SJCRH30 (cell line): ENCODE measurements at places on chromosomes 12 and 14. TPM values are rescaled to one million over a fixed set of nuclear protein-coding genes. Genes with fewer than 3 reads are reported as not detected.

DNA sequence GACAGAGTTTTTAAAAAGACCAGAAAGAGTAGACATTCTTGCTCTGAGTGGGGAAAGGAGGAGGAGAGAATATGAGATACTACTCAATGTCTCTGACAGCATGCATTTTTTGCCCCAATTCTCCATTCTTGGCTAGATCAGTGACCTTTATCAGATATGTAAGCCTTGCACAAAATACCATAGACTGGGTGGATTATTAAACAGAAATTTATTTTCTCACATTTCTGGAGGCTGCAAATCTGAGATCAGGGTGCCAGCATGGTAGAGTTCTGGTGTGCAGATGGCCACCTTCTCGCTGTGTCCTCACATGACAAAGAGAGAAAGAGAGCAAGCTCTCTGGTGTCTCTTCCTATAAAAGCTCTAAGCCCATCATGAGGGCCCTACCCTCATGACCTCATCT lies 38.6 kb downstream of the ANKS1B start:
- no peak overlapping the region for H3K27ac ChIP-seq
- H3K4me3 ChIP-seq: no peak overlapping the region
- no peaks in the 10 kb centered on the region for H3K4me1 ChIP-seq
- no peaks in the 10 kb centered on the region for H3K27me3 ChIP-seq

COX14 gene
- total RNA-seq: 25.3 and 36.3 TPM in 2 replicates

GRCh38 chr12:43621262-43621661 lies 69.3 kb upstream of the ADAMTS20 start:
- H3K36me3 ChIP-seq: no peaks in the 10 kb centered on the region
- no peaks in the 10 kb centered on the region for H3K27me3 ChIP-seq
- no peak for DNase-seq
- no peaks in the 10 kb centered on the region for H3K4me1 ChIP-seq

GRCh38 chr12:50032854-50033581 lies 7.7 kb upstream of the RACGAP1 start:
- no peak for DNase-seq
- H3K36me3 ChIP-seq: no peaks in the 10 kb centered on the region
- H3K27me3 ChIP-seq: no peaks in the 10 kb centered on the region; the same call in 1 of the 2 replicates
- no peak overlapping the region for H3K4me3 ChIP-seq
- H3K27ac ChIP-seq: no peak overlapping the region

GRCh38 chr14:86961106-86961716 lies 1031.8 kb downstream of the GALC start:
- no peak overlapping the region for H3K4me3 ChIP-seq
- no peak overlapping the region for H3K27ac ChIP-seq
- H3K27me3 ChIP-seq: no peaks in the 10 kb centered on the region
- H3K36me3 ChIP-seq: no peaks in the 10 kb centered on the region
- H3K4me1 ChIP-seq: no peaks in the 10 kb centered on the region

ULK1 gene
- 7.2 and 7.6 TPM in 2 replicates for total RNA-seq

DNA sequence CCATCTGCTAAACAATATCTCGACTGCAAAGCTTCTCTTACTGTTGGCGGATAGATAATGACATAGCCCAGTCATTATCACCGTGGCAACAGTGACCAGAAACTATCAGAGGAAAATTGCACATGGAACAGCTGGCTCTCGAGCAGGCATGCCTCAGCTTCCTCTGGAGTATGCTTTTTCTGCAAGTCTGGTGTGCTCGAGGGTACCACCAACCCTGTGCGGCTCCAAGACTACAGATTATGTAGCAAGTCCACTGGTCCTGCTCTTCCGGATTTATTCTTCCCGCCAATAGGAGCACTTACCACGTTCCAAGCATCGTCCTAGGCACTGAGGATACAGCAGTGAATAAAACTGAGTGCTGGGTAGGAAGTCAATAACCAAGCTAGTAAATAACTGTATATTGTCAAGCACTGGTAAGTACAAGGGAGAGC lies 1.4 kb upstream of the GLRX5 start:
- peaks cover 12% of the 10 kb centered on the region for H3K4me1 ChIP-seq
- H3K27me3 ChIP-seq: no peaks in the 10 kb centered on the region
- DNase-seq: peak; percentile 56
- peak overlapping the region; percentile 87 for H3K27ac ChIP-seq

GPRC5D gene
- not detected in 2 replicates for total RNA-seq

DNA sequence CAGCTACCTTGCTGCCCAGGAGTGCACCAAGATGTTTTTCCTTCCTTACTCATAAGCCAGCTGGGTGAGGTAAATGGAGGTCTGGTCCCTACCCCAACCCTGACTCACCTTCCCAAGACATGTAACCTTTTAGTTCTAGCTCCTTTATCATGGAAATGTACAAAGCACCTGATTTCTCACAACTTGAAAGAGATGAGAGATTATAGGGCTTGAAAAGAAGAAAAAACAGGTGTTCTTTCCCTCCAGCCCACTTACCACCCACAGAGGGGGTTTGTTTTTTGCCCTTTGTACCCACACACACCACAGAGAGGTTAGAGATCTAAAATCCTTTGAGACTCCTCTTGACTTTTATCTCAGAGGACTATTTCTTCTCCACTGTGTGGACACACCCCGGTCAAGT lies 21.1 kb downstream of the PLXNC1 start:
- H3K27me3 ChIP-seq: no peaks in the 10 kb centered on the region
- H3K36me3 ChIP-seq: no peaks in the 10 kb centered on the region
- no peak overlapping the region for H3K4me3 ChIP-seq
- no peak overlapping the region for H3K27ac ChIP-seq
- H3K4me1 ChIP-seq: 0 out of 2 replicates have a peak, but pooled peaks cover 5% of the 10 kb centered on the region

LRTM2 gene
- not detected in 2 replicates for total RNA-seq

DNA sequence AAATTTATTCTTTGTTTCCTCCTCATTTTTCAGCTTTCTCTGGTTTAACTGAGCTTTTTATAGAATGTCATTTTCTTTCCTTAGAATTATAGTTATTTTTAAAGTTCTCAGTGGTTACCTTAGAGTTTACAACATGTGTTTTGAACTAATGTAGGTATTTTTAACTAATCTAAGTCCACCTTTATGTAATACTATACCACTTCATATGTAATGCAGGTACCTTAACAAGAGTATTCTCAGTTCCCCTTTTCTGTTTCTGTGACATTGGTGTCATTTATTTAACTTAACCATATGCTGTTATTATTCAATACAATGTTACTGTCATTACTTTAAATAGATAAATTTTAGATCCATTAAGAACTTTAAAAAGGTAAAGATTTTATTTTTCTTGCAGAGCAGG lies 30.3 kb upstream of the KCNC2 start:
- H3K4me1 ChIP-seq: no peaks in the 10 kb centered on the region
- H3K27me3 ChIP-seq: no peaks in the 10 kb centered on the region
- H3K27ac ChIP-seq: no peak overlapping the region
- no peak for DNase-seq
- H3K4me3 ChIP-seq: no peak overlapping the region
- H3K36me3 ChIP-seq: no peaks in the 10 kb centered on the region

TAS2R42 gene
- not detected in 2 replicates for total RNA-seq

PDE3A gene
- total RNA-seq: 3.5 and 4.0 TPM in 2 replicates

DNA sequence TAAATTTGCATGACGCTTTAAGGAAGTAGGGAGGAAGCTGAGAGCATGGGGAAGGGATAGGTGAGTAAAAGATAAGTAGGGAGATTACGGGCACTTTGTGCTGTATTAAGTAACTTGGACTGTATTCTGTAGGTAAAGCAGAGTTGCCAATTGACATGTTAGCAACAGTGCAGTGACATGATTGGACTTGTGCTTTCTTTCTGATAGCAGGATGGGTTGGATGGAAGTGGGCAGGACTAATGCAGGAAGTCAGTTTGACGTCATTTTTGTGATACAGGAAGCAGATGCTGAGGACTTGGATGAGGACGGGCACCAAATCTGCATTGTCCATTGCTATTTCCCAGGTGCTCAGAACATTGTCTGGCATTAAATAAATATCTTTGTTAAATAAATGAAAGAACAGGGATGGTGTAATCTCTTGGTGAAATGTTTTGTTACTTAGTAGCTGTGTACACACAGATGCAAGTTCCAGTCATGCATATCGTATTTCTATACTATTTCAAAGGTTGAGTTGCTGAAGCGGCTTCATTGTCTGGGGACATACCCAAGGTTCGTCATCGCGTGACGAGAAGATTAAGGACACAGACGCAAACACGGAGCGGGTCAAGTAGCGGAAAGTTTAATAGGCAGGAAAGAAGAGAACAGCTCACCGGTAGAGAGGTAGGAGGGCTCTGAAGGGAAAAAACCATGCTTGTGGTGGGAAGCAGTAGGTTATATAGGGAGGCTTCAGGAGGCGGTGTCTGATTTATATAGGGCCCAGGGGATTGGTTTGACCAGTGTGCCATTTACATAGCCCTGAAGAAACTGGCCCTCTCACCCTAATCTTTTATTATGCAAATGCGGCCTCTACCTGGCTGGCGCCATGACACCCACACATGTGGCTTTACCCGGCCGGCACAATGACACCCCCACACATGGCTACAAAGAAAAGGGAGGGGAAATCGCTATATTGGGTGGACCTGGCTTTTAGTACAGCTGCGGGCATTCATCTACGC lies 30.7 kb downstream of the GUCY2C start:
- H3K27me3 ChIP-seq: no peaks in the 10 kb centered on the region
- DNase-seq: peak; percentile 20
- peak overlapping the region; percentile 54 for H3K4me3 ChIP-seq
- H3K27ac ChIP-seq: peak overlapping the region; percentile 53

DNA sequence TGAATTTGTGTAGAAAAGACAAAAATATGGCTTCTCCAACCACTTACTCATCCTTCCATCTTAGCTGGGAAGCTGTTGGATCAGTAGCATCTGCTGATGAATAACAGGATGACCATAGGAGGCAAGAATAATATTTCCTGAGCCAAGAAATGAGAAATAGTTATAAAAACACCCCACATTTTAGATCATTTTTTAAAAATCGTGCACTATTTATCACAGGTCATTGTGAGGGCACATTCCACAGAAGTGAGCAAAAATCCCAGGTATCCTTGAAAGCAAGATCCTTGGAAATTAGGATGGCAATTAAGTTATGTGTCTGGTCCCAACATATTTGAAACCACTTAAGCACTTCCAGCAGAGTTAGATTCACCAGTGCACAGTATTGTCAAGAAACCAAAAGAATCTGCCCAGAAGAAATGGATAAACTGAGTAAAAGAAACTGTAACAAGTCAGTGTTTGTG lies 8.4 kb downstream of the FAR2 start:
- H3K4me1 ChIP-seq: peaks cover 20% of the 10 kb centered on the region
- H3K27me3 ChIP-seq: no peaks in the 10 kb centered on the region
- no peak overlapping the region for H3K4me3 ChIP-seq
- H3K36me3 ChIP-seq: no peaks in the 10 kb centered on the region
- H3K27ac ChIP-seq: no peak overlapping the region

- H3K4me1 ChIP-seq: no peaks in the 10 kb centered on the region
- H3K27me3 ChIP-seq: no peaks in the 10 kb centered on the region
- H3K27ac ChIP-seq: no peak overlapping the region
- no peak for DNase-seq
Measured at GRCh38 chr14:69427596-69427995, 29.1 kb downstream of the SLC39A9 start.

DNA sequence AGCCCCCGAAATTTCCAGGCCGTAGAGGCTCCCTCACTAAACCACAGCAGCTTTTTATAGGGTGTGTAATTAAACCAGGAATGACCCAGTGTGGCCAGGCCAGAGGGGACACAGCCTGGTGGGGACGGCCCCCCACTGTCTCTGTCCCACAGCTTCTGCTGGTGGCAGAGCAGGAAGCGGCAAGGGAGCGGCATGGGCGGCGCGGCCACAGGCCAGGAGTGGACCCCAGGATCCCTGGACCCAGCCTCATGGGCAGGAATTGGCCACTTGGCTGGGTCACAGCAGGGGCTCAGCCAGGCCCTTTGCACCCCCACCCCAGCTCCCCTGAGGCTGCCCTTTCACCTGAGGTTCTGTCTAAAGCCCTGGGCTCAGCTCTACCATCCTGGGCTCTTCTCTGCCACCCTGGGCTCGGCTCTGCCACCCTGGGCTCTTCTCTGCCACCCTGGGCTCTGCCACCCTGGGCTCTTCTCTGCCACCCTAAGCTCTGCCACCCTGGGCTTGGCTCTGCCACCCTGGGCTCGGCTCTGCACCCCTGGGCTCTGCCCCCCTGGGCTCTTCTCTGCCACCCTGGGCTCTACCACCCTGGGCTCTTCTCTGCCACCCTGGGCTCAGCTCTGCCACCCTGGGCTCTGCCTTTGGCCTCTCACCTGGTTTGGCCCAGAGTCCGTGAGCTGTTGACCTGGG lies 39.3 kb downstream of the FBRSL1 start:
- H3K27ac ChIP-seq: no peak overlapping the region
- H3K36me3 ChIP-seq: no peaks in the 10 kb centered on the region
- no peaks in the 10 kb centered on the region for H3K27me3 ChIP-seq
- H3K4me3 ChIP-seq: no peak overlapping the region
- no peak for DNase-seq
- H3K4me1 ChIP-seq: no peaks in the 10 kb centered on the region

- DNase-seq: no peak
- H3K4me3 ChIP-seq: peak overlapping the region; percentile 93
- no peaks in the 10 kb centered on the region for H3K27me3 ChIP-seq
Measured at GRCh38 chr12:79687711-79688260, 3.0 kb downstream of the PAWR start.

- H3K4me3 ChIP-seq: no peak overlapping the region
- H3K27ac ChIP-seq: no peak overlapping the region
- no peaks in the 10 kb centered on the region for H3K4me1 ChIP-seq
- H3K36me3 ChIP-seq: no peaks in the 10 kb centered on the region
- no peaks in the 10 kb centered on the region for H3K27me3 ChIP-seq
- no peak for DNase-seq
Measured at GRCh38 chr14:43087666-43088065, 1419.4 kb downstream of the FSCB start.

DNA sequence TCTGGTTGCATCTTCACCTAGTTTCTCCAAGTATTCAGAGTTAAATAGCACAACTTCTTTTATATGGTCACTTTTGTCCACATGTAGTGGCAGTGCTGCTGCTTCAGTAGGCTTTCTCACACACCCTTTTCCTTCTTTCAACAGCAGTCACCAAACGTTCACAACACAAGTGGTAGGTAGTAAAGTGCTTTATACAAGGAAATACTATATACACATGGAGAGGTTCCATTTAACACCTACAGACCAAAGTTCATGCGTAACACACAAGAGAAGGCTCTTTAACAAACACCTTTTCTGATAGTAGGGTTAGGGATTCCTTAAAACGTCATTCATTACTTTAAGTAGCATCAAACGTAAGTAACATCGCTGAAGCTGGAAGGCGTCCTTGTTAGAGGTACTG lies 107.1 kb upstream of the USP44 start:
- no peaks in the 10 kb centered on the region for H3K4me1 ChIP-seq
- no peaks in the 10 kb centered on the region for H3K36me3 ChIP-seq
- no peaks in the 10 kb centered on the region for H3K27me3 ChIP-seq
- H3K27ac ChIP-seq: no peak overlapping the region
- H3K4me3 ChIP-seq: no peak overlapping the region
- no peak for DNase-seq

KRT80 gene
- total RNA-seq: 45.7 and 49.0 TPM in 2 replicates
